Neural progenitor cell (in vitro differentiated cells): ENCODE measurements at places on chromosomes 4 and X. TPM values are rescaled to one million over a fixed set of nuclear protein-coding genes. Genes with fewer than 3 reads are reported as not detected.
A peak's percentile ranks its signal among the peaks of the same experiment; 100 is the strongest.

GRCh38 chr4:951186-951585, 18.9 kb downstream of the TMEM175 start:
- peak; percentile 48 for DNase-seq

- peak; percentile 33 for DNase-seq
Measured at GRCh38 chrX:153969125-153969903, 2.3 kb downstream of the HCFC1 start.

DNA sequence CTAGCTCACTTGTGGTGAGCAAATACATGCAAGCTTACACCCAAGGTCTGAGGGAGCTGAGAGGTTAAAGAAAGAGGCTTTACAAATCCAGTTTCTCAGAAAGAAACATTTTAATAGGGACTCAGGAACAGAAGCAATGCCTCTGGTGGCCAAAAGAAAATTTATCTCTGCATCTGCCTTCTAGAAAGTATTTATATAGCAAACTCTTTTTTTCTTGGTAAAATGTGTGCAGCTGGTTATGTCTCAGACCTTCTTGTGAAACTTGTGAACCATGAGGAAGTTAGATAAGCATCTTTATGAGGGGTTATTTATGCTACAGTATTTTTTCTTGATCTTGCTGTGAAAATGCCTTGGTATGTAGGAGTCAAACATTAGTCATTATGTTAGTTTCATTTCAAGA, 48.5 kb upstream of the CYSLTR1 start:
- DNase-seq: no peak

DNA sequence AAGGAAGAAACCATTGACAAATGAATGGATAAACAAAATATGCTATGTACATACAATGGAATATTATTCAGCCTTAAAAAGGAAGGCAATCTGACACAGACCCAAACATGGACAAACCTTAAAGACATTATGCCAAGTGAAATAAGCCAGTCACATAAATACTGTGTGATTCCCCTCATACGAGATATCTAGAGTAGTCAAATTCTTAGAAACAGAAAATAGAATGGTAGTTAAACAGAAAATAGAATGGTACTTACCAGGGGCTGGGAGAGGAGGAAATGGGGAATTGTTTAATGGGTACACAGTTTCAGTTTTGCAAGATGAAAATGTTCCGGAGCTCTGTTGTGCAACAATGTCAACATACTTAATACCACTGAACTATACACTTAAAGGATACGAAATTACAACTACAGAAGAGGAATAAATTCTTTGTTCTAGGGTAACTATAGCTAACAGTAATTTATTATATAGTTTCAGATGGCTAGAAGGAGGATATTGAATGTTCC, 47.8 kb upstream of the DUSP21 start:
- no peak for DNase-seq

RBM3 gene
- 101 and 130 TPM in 2 replicates for total RNA-seq

AFM gene
- not detected in 2 replicates for total RNA-seq
